ENCODE measurements at places on chromosomes 11 and 22. TPM values are rescaled to one million over a fixed set of nuclear protein-coding genes. Genes with fewer than 3 reads are reported as not detected.

GRCh38 chr11:15199693-15200092 lies 85.0 kb downstream of the INSC start:
- no peaks in the 10 kb centered on the region for H3K36me3 ChIP-seq
- DNase-seq, result peak; percentile 45
- H3K4me3 ChIP-seq, result no peak overlapping the region
- H3K27ac ChIP-seq, result no peak overlapping the region

GRCh38 chr22:36928786-36929535 lies 15.5 kb downstream of the CSF2RB start:
- DNase-seq, result no peak
- H3K27ac ChIP-seq, result no peak overlapping the region
- no peak overlapping the region for H3K4me3 ChIP-seq
- peaks cover 2% of the 10 kb centered on the region for H3K27me3 ChIP-seq
- H3K4me1 ChIP-seq, result peaks cover 21% of the 10 kb centered on the region

SCUBE2 gene
- 21.4 TPM for total RNA-seq

BIK gene
- total RNA-seq, result 0.79 TPM

TXN2 gene
- total RNA-seq, result 39.0 TPM

APOBEC3H gene
- total RNA-seq, result not detected

SCGB2A2 gene
- not detected for total RNA-seq

SCARF2 gene
- 5.7 TPM for total RNA-seq

Measured in spinal cord (tissue), 10 donors.